Foreskin fibroblast (primary cell): ENCODE measurements at places on chromosomes 2 and 18.

DNA sequence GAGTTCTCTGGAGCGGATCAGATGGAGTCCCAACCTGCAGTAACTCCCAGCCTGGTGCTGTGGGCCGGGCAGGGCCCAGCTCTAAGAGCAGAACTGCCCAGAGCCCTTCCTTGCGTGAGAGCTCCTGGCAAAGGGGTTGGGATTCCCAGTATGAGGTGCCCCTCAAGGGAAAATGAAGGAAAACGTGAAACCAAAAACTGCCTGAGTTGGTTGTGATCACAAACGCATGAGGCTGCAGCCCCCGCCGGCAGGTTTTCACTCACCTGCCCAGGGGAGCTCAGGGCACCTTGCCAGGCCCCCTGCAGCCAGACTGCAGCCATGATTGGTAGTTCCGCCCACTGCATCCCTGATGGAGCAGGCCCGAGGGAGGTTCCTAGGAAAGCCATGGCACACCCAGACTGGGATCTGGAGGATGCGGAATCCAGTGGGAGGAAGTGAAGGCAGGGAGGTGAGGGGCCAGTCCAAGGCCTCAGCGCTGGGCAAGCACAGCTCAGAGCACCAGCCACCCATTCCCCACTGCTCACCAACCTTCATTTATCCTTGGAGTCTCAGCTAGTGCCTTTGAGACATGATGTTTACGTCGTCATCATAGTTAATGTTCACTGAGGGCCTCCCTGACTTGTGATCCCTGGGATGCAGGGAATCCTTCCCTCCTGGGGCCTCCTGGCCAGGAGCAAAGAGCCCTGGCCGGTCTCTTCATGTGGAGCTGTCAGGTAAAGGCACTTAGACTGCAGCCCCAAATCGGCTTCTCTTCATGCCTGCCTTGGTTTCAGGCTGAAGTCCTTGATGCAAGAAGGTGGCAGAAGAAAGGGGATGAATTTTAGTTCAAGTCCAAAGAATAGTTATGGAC is 103.2 kb downstream of the INHBB start:
- no peak for DNase-seq

GRCh38 chr2:227260041-227260440 is 65.0 kb upstream of the MFF start:
- DNase-seq, result no peak

DNA sequence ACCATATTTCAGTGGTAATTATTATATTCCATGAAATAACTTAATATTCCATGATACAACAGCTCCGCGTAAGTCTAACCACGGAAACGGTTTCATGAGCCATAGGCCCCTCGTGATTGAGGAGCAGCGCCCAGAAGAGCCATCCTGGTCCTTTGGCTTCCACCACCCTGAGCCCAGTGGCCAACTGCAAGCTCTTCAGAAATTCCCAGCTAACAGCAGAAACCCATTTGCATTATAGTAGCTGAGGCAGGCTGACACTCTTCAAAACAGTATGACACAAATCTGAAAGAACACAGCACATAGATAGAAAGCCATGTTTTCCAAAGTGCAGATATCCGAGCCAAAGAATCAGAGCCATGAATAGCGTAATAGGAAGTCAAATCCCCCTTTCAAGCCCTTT is 120.9 kb upstream of the NFATC1 start:
- no peak for DNase-seq

DNA sequence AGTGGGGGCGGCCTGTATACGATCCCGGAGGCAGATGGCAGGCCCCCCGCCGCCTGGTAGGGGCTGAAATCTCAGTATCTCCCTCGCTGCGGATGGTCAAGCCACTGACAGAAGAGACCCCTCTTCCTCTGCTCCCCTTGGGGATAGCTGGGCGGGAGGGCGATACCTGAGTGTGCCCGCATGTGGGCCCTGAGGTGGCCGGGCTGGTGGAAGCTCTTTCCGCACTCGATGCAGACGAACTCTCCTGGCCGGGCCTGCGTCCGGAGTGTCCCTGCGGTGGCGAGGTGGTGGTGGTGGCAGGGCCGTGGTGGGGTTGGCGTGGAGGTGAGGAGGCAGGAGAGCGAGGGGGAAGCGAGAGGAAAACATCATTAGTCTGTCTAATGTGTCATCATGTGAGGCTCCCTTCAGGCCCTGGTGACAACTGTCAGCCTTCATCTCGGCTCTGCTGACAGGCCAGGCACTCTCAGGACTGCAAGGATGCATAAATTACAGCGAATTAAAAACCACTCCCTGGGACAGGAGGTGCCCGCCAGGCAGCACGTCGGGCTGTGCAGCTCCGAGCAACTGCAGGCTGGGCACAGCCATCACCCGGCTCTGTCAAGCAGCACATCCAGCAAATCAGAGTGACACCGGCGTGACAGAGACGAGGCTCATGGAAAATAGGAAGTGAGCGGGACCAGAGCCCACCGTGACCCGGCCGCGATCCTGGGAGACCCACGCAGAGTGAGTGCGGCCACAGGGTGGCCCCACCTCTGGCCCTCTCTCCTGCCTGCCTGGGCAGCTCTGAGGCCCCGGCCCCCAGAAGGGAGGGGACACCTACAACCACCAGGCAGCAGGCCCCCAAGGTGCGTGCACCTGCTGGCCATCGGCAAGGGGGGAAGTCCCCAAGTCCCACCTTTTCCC is 123.5 kb downstream of the ZNF516 start:
- no peak for DNase-seq

- DNase-seq, result no peak
Measured at GRCh38 chr2:66794551-66794950, 359.6 kb downstream of the MEIS1 start.

- no peak for DNase-seq
Measured at GRCh38 chr2:143875295-143876233, 644.4 kb downstream of the ZEB2 start.

- DNase-seq, result no peak
Measured at GRCh38 chr2:241040081-241040803, 41.8 kb downstream of the SNED1 start.

DNA sequence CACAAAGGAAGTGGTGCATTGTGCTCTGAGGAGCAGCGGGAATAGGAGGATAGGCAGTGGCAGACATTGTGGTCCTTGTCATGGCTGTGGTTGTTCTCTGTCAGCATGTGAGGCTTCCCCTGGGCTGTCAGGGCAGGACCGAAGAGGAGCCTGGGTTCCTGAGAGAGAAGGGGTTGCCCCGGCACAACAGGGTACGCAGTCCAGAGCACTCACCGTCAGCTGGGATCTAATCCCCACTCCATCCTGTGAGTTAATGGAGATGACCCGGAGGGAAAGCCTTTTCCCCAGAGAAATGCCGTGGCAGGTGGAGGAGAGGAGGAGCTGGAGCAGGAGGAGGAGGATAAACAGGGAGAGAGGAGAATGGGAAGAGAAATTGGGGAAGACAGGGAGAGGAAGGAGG is 396.7 kb upstream of the HS6ST1 start:
- DNase-seq, result no peak

DNA sequence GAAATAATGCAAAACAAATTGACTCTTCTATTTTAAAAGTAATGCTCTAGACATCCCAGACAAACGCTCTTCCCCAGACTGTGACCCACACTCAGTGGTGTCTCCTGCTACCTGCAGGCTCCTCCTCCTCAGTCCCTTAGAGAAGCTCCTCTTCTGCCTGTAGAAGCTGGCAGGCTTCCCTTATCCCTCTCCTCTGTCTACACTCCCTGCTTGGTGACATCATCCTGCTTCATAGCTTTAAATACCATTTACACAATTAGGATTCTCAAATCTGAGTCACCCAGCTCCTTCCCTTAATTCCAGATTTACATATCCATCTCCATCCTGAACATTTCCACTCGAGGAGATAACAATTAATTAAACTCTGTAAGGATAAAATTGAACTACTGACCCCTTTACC is 167.9 kb downstream of the FBXO15 start:
- DNase-seq, result peak; percentile 74

GRCh38 chr18:63119647-63120046 is 199.9 kb downstream of the BCL2 start:
- peak; percentile 24 for DNase-seq

DNA sequence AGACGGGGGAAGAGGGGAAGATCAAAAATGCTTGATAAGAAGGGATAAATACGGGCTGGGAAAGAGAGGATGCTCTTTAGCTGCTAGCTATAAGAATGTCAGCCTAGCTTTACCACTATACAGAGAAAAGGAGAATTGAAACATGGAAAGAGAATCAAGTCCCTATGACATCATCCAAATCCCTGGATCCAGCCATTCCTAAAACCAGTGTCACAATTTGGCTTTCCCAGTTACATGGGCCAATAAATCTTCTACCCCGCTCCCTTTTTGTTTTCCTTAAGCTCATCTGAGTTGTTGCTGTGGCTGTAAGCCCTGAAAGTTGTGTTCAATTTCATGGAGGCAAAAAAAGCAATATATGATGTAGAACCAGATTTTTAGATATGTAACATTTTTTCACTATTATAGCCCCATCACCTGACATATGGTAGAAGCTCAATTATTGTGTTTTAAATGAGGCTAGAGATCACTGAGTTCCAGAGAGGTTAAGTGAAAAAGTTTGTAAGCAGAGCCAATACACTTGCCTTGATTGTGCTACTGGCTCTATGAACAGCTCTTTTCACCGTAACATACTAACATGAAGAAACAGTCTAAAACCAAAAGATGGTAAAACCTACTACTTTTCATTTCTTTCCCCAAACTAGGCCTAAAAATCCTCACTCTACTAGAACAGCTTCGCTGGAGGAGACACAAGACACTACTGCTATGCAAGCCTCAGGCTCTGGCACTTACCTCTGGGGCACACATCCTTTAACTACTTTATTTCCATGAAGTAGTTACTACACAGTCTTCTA is 4.3 kb downstream of the HNRNPLL start:
- DNase-seq, result no peak

- DNase-seq, result peak; percentile 81
Measured at GRCh38 chr2:112048887-112049286, 6.2 kb upstream of the TMEM87B start.

GRCh38 chr18:56148373-56148772 is 490.0 kb downstream of the TXNL1 start:
- peak; percentile 71 for DNase-seq

GRCh38 chr2:186572705-186573104 is 17.2 kb upstream of the ITGAV start:
- no peak for DNase-seq

DNA sequence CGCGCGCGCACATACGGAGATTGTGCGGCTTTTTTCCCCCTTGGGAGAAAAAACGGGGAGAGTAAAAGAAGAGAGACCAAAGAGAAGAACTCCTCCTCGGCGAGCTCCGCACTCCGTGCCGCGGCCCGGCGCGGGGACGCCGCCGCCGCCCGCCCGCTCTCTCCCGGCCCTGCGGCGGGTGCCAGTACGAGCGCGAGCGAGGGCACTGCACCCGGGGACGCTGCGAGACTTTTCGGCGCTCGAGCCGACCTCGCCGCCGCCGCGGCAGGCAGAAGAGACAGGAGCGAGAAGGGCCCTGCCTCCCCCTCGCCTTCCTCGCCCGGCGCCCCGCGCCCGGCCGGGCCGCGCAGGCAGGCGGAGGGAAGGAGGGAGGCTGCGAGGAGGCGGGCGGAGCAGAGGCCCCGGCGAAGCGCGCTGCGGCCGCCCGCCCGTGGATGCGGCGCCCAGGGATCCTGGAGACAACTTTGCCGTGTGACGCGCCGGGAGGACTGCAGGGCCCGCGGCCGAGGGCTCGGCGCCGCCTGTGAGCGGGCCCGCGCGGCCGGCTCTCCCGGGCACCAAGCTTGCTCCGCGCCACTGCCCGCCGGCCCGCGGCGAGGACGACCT is 857 bp upstream of the INHBB start:
- DNase-seq, result peak; percentile 22

DNA sequence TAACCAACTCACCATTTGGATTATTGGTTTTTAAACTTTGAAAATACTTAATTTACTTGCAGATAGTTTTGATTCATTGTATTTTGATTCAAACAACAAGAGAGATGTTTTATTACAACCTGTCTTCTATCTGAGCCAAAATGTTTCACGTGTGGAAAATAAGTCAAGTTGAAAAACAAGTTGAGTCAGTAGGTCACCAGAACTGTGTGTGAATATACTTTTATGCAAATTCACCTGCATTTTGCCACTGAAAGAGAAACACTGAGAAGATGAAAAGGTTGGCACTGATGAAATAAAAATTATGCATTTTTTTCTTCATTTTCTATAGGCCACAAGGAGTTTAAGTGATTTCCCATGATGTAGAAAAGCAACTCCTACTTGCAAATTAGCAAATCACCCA is 68.3 kb downstream of the ICOS start:
- DNase-seq, result no peak

DNA sequence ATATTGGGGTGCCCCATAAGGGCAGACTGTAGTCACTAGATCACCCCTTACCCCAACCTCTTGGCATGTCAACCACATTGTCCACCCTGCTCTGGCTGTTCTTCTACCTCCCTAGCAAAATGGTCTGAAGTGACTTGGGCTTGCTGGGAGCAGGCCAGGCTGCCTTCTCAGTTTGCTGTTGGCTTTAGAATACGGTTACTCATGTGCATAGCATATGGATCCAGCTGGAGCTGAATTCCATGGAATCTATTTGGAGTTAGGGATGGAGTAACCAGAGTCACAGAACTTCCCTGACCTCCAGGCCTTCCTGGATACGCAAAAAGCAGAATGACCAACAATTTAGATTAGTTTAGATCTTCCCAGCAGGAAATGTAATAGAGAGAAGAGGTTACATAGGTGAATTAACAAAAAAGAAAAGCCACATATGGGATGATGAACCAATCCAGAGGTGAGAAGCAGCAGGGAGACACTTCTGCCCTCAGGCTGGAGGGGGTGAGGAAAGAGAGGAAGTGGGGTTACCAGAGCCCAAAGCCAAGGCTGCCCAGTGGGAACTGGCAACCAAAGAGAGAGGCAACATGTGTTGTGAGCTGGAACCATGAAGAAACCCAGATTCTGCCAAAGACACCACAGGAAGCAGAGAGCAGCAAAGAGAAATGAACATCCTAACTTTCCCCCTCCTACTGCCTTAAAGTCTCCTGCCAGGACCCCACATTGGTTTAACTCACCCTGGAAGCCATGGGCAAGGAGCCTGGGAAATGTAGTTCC is 26.1 kb downstream of the PKDCC start:
- DNase-seq, result peak; percentile 68

- no peak for DNase-seq
Measured at GRCh38 chr2:161796192-161796591, 172.0 kb downstream of the SLC4A10 start.

GRCh38 chr2:237556773-237557632 is 9.4 kb upstream of the PRLH start:
- DNase-seq, result no peak

- peak; percentile 97 for DNase-seq
Measured at GRCh38 chr2:160869411-160869810, 290.8 kb upstream of the TANK start.

GRCh38 chr2:69827796-69828540 is 1.5 kb upstream of the GMCL1 start:
- DNase-seq, result no peak

DNA sequence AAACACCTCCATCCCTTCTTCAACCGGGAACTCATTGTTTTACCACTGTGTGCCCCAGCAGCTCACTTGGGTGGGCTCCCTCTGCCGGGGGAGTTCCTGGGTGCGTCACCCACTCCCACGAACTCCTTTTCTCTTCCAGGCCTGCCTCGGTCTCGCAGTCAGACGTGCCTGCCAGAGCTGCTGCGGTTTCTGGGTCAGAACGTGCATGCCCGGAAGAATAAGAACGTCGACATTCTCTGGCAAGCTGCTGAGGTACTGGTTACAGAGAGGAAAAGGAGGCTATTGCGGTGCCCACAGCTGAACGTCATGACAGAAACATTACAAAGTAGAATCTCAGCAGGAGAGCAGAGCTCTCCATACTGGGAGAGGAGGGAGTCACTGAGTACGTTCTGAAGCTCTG is 35.6 kb downstream of the COA5 start:
- no peak for DNase-seq
